Stomach (tissue), 19 donors: ENCODE measurements at places on chromosomes 3 and 15.
A peak's percentile ranks its signal among the peaks of the same experiment; 100 is the strongest.

DNA sequence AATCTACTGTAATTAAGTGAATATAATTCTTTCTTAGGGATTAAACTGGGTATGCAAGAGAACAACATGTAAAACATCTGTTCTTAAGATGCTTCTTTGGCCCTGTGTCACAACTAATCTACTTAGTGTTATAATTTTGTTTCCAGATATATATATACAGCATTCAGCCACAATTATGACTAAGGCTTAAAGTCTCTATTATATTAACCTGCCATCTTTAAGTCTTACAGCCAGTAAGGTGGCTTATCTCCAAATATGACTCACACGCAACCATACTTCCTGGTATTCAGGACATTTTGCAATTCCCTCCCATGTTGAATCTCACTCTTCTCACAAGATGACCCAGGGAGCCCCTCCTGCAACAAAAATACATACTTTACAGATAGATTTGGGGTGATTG lies 6.6 kb upstream of the KBTBD8 start:
- peak; percentile 14 for DNase-seq

GRCh38 chr15:41501191-41501917 lies 7.7 kb downstream of the ITPKA start:
- peak; percentile 56 for DNase-seq

DNA sequence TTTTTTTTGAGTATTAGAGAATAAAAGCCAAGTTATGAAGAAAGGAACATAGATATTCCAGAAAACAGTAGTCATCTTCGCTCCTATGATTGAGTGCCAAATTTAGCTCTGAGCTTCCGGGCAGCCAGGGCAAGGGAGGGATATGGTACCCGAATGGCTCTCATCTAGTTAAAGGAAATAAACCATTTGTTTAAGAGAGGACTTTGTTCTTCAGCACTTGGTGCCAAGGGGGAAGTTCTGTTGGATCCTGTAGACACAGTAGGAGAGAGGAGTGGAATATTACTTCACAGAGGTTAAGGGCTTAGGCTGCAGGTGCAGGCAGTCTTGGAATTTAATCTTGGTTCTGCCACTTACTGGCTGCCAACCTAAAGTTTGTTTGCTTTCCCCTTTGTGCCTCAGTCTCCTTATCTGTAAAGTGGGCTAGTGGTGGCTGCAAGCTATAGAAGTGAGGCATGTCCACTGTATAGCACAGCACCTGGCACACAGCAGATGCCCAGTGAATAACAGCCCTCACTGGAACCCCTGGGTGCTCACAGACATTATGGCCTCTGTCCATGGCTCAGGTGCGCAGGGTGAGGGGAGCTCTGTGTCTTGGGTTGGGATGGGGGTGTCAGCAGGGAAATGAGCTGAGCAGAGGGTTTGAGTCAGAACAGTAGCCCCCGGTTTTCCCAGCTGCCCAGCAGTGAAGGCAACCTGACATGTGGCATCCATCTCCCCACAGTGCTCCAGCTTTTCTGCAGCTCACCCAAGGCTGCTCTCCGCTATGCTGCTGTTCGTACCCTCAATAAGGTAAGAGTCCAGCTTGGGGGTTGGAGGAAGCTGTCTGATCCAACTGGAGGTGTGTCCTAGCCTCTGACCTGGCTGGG lies 10.4 kb downstream of the COPG1 start:
- DNase-seq, result peak; percentile 45

DNA sequence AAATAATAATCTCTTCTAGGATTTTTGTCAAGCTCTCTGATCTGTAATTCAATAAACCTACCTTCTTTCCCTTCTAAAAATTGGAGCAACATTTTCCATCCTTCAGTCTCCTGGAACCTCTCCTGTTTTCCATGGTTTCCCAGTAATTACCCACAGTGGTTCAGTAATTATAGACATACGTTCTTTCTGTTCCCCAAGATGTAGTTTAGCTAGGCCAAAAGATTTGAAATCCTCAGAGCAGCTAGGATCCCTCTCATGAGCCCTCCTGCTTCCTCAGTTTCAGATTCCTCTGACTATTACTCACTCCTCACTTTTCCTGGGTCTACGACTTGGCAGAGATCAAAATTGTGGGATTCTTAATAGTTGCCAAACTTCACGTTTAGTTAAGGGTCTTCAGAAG lies 76.9 kb upstream of the IGSF10 start:
- no peak for DNase-seq

GRCh38 chr15:21261965-21262850 lies 178.1 kb downstream of the POTEB3 start:
- peak; percentile 6 for DNase-seq

GRCh38 chr3:114732353-114732752 lies 414.7 kb downstream of the ZBTB20 start:
- no peak for DNase-seq

DNA sequence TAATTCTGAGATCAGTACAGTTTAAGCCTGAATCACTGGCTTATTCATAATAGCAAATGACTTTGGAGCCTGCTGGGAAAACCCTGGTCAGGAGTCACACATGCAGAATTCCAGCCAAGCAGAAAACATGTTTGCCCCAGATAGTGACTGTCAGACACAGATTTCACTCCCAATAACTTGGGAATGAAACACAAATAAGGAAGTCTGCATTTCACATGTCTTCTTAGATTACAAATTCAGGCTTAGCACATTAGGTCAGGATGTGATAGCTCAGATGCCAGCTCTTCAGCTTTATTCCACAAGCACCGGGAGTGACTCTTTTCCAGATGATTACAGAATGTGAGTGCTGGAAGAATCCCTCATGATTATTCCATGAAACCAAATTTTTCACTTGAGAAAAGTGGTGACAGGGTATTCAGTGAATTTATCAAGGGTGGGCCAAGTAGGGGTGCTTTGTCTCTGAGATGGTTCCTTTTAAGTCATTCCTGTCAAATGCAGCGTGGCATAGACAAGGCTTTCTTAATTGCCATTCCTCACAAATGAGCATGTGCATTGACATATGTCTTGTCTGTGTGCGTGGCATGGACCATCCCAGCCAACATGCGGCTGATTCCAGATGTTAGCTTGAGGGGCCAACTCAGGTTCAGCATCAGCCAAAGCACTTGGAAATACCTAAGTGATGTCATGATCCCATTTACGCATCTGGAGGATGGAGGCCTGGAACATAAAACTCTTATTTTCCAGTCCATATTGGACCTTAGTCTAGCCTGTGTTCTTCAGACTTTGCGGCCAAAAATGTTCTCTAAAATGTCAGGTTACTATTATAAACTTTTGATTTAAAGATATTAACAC lies 191.0 kb downstream of the EPHB1 start:
- DNase-seq, result no peak

GRCh38 chr15:68429691-68430470 lies 2.1 kb downstream of the ITGA11 start:
- DNase-seq, result no peak

DNA sequence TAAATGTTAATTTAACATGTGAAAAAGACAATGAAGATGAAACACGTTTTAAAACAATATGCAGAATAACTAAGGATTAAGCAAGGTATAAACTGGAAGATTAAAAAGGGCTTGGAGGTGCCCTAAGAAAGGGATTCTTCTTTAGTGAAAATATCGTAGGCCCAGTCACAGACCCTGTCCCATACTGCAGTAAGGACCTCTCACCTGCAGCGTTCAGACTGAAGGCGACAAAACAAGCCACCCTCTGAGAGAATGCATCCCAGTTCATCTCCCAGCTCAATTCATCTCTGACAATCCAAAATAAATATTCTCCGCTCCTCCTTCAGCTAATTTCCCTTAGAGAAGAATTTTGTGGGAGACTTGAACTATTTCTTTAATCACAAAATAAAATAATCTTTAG lies 102.3 kb upstream of the ARL6 start:
- no peak for DNase-seq

- no peak for DNase-seq
Observed at GRCh38 chr3:46670891-46671427, 22.5 kb downstream of the ALS2CL start.

DNA sequence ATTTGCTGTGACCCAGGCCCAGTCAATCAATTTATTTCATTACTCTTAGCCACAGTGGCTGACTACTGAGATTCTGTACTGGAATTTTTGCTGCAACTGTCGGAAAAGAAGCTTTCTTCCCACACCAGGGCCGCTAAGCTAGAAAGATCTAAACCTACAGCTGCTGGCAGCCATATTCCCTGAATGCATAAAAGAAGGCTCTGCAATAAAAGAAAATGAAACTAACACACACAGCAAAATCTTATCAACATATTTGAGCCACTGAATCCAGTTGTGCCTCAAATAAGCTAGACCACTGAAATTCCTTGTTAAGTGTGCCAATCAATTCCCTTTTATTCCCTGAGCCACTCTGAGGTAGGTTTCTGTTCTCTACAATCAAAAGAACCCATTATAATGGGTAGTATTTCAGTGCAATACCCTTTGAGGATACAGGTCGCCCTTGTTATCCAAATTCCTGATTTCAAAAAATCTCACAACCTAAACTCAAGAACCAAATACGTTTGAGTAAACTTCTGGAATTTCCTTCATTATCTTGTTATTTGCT lies 60.3 kb downstream of the MYO9A start:
- no peak for DNase-seq

DNA sequence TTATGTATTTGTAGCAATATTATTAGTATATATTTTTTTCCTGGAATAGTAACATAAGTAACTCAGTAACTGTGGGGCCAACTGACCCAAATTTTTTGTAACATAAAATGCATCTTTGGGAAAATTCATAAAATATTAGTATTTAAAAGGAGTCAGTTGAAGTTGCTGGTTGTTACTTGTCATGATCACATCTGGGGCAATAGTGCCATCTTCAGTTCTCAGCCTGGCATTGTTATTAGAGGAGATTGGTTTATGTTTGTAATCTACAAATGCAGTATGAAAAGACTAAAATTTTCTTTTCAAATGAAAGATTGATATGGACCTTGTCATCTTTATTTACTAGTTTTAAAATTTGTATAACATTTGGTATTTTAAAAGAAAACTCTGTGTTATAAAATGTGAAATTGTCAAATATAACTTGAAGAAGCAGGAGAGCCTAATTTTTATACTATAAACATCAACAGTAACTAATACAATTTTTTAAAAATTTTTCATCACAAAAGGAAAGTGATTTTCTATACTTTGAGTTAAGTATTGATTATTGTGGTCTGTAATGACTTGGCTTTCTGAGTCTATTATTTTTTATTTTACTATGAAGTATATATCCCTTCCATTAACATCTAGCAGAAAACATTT lies 38.8 kb upstream of the MLF1 start:
- DNase-seq, result no peak

GRCh38 chr15:63362885-63363284 lies 18.8 kb downstream of the CA12 start:
- DNase-seq, result no peak

GRCh38 chr3:124747111-124747981 lies 17.1 kb downstream of the UMPS start:
- no peak for DNase-seq

DNA sequence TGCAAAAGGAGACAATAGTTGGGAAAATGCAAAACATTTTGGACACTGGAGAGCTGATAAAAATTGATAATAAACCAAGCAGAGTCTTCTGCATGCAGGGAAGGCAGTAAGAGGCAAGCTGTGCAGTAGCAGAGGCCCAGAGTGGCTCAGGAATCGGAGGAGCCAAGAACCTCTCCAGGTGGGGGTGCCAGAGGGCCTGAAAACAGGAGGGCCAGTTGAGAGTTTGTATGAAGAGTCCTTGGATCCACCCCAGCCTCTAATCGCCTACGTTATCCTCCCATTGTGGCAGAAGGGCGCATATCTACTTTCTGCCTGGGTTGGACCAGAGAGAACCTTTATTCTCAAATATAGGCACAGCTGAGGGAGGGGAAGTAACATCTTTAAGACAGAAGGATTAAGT lies 48.9 kb upstream of the RBP1 start:
- DNase-seq, result no peak

DNA sequence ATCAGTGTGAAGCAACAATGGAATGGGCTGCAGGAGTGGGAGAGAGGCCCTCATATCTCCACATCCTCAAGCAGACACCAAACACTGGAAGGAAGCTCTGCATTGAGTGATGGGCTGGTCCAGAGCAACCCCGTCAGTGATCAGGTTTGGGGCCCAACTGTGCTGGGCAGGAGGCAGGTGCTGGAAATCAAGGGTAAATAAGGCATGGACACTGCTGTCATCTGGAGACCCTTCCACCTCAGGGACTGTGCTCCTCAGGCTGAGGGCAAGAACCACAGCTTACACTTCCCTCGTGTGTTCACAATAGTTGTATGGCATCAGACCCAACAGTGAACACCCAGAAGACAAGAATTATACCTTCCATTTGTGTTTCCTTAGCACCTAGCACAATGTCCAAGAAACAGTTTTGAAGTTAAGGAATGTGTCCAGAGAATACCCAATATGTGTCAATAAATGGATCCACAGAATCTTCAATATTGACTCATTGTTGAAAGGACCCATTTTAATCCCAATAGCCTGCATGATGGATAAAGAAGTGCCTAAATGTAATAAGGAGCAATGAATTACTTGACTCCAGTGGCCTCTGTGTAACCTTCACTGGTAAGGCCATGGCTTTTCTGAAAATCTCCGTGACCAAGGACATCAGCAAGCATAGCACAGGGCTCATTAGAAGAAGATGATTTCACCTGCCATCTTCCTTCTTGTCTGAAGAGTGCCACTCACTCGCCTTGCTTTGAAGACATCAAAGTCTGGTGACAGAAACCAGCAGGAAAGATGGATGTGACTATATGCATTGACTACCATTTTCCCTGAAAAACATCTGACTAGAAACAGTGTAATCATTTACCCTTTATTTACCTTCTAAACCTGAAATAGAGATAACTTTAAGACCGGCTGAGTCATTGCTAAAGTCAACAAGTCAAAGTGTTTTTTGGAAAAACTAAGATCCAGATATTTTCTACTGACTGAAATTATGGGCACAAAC lies 7.0 kb upstream of the AHSG start:
- DNase-seq, result no peak

GRCh38 chr15:66803182-66803729 lies 101.2 kb downstream of the SMAD6 start:
- DNase-seq, result peak; percentile 98

DNA sequence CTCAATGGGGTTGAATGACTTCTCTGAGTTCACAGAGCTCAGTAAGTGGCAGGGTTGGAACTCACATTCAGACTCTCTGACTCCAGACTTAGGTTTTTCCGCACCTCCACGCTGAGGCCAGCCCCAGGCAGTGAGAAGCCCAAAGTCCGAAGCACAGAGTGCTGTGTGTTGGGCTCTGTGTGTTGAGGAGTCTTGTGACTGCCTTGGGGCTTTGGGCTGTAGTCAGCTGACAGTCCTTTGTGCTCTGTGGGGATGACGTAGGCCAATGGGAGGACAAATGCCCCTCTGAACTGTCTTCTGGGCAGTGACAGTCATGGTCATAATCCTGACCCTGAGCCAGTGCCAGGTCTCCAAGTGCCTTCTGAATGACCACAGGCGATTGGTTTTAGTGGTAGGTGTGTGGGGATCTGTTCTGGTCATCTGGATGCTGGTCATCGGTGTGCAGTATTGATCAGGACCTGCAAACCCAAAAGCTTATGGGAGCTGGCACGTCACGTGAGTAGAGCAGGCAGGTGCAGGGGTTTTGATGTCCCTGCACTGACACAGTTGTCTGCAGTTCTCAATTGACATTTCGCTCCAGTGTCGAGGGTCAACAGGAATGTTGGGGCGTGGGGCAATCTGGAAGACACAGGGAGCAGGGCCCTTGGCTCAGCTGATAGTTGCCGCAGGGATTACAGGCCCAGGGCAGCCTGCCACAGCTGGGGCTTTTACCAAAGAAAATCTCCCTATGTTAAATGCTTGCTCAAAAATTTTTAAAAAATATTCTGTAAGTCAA lies 45.3 kb downstream of the CAPN3 start:
- DNase-seq, result no peak
